Spinal cord (tissue), 10 donors: ENCODE measurements at places on chromosomes 4 and X. TPM values are rescaled to one million over a fixed set of nuclear protein-coding genes. Genes with fewer than 3 reads are reported as not detected.

DNA sequence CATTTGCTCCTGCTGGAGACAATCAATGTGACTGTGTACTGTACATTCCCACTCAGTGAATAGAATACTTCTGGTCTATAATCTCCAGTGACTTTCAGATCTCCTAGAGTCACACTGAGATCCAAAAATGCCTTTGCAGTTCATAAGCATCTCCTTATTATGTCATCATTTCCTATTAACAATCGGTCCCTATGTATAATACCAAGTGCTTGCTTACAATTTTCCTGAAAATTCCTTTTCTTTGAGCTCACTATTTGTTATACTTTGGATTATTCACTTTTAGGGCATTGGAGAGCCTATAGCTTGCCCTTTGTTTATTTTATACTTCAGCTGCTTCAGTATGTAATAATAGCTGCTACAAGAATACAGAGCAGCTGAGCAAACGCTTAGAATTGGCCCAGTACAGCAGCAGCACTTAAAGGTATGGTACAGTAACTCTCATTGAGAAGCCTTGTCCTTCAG, 313.0 kb downstream of the DCTD start:
- DNase-seq, result no peak

GRCh38 chrX:115177932-115178331, 11.3 kb upstream of the RBMXL3 start:
- no peak for DNase-seq

- DNase-seq, result no peak
Observed at GRCh38 chrX:311156-312129, 7.2 kb downstream of the GTPBP6 start.

DNA sequence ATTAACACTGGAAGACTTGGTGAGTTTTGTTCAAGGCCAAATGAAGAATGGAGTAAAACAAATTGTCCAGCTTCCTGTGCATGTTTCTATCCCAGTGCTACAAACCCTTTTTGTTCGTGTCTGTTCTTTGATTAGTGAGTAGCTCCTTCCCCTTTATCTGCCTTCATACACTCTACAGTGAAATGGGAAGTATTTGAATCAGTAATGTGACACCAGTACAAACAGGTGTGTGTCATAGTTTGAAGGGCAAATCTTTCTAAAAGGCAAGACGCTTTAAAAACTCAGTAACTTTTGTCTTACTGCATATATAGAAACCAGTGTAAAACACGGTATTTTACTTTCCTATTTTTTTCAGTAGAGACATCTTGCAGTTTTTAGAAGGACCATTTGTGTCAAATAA, 5.9 kb downstream of the ARHGEF38 start:
- DNase-seq, result no peak

Gene CNGA1
- 0.61 TPM for total RNA-seq

Gene IQCM
- not detected for total RNA-seq

DNA sequence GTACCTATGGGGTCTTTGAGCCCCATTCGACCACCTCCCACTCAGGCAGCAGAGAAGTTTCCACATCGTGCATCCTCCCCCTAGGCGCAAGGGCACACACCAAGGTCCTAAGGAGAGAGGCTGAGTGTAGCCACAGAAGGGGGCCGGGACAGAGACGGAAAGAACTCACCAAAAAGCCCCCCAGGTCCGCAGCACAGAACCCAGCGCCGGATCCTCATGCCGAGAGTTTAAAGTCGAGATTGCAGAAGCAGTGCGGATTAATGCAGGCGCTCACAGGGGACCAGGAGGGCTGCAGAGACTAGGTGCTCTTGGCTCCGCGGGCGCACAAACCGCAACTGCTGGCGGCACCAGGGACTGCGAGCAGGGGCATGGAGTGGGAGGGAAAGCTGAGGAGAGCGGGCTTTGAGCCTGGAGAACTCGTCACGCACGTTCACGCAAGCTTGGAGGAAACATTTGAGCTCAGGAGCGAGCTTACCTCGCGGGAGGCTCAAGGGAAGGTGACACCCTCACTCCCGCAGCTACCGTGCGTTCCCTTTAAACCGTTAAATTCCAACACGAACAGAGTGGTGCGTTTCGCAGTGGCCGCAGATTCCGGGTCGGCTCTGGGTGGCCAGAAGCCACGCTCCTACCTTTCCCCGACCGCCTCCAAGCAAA, 8.5 kb downstream of the NKX3-2 start:
- no peak for DNase-seq

DNA sequence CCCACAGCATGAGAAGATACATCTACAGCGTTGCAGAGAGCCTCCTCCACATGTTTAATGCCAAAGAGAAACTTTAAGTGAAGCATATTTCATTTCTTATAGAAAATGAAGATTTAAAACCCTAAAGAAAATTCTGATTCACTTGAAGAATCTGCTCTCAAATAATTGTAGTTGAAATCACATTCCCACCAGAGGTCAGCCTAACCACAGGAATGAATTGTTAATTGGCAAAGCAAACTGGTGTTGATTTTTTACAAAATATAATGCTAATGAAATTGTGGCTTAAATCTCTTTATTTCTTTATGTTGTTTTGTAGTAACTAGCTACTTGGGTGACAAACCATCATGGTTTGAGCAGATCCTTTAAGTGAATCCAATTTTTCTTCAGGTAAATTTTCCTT, 31.1 kb upstream of the WDR17 start:
- DNase-seq, result peak; percentile 42

Gene ABCD1
- total RNA-seq, result 7.7 TPM

Gene HTN1
- not detected for total RNA-seq

DNA sequence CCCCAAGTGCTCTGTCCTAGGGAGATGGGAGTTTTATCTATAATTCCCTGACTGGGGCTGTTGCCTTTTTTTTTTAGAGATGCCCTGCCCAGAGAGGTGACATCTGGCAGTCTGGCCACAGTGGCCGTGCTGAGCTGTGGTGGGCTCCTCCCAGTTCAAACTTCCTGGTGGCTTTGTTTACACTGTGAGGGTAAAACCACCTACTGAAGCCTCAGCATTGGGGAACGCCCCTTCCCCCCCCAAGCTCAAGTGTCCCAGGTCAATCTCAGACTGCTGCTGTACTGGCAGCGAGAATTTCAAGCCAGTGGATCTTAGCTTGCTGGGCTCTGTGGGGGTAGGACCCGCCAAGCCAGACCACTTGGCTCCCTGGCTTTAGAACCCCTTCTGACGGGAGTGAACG, 38.3 kb upstream of the CBLL2 start:
- no peak for DNase-seq

DNA sequence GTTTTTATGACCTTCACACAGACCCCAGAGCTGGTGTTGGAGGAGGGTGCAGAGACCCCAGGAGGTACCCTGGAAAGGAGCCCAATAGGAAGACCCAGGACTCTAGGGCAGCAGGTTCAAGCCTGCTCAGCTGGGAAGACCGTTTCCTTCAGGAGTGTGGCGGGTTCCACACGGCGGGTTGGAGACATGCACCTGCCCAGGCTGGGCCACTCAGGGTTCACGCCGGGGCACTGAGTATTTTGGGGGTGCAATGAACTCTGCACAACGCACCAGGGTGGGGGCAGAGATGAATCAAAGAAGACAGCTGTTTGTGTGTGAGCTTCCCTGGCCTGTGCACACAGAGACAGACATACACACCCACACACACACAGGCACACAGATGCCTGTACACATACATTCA, 52.5 kb upstream of the PPP2R3B start:
- DNase-seq, result no peak

GRCh38 chr4:56995525-56995924, 16.8 kb downstream of the POLR2B start:
- DNase-seq, result peak; percentile 85

- DNase-seq, result no peak
Observed at GRCh38 chrX:7372825-7373525, 225.0 kb upstream of the PUDP start.

GRCh38 chr4:187135878-187136277, 412.2 kb upstream of the FAT1 start:
- no peak for DNase-seq

GRCh38 chr4:185082561-185082960, 60.5 kb upstream of the SLC25A4 start:
- DNase-seq, result no peak

DNA sequence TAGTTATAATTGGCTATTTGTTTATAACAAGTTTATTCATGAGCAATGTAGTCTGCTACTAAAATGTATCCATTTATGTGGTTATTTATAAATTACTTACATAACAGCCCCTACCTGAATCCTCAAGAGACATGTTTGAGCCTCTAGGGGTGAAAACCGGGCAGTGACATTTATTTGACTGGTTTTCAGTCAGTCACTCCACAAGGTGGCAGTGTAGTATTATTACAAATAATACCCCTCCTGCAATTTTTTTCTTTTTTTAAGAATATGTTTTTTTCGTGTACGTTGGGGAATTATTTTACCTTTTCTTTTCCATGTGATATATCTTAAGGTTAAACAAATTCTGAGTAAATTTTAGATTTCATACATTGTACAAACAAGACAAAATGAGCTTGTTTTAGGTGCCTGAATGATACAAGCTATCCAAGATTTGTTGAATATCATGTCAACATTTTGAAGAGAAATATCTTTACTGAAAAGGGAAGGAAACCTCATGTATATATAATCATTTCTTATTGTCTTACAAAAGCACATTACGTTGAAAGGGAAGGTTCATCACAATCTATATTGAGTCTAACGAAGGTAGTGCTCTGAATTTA, 598.7 kb upstream of the TECRL start:
- no peak for DNase-seq

GRCh38 chrX:109049416-109049815, 313.1 kb upstream of the IRS4 start:
- DNase-seq, result no peak

Gene BEX4
- total RNA-seq, result 92.5 TPM

DNA sequence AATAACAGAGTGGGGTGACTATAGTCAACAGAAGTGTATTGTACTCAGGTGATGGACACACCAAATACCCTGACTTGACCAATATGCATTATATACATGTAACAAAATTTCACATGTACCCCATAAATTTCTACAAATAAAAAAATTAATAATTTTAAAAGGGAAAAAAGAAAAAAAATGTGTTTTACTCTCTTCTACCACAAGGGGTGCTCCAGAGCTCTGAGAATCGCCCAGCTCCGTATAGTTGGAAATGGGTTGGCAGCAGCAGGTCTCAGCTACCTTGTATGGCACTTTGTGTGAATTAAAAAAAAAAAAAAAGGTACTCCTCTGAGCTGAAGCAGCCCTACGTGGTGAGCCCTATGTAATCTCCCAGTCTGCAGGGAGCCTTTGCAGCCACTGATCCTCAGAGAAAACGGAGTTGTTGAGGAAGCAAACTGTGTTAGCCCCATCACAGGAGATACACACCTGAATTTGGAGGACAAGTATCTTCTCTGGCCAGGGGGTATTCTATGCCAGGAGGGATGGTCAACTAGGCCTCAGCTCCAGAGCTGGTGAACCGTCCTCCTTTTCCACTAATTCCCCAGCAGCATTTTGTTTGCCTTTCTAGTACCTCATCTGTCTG, 17.2 kb upstream of the POLA1 start:
- DNase-seq, result no peak

GRCh38 chrX:84339507-84340364, 151.7 kb upstream of the RPS6KA6 start:
- no peak for DNase-seq

- DNase-seq, result no peak
Observed at GRCh38 chr4:85873566-85873965, 398.6 kb downstream of the ARHGAP24 start.

- no peak for DNase-seq
Observed at GRCh38 chrX:32448320-32448719, 763.0 kb downstream of the DMD start.

- DNase-seq, result no peak
Observed at GRCh38 chr4:183266371-183266770, 53.7 kb downstream of the CLDN22 start.

GRCh38 chr4:182449930-182450439, 206.8 kb downstream of the TENM3 start:
- DNase-seq, result no peak

GRCh38 chrX:21840193-21840545, 752 bp downstream of the MBTPS2 start:
- DNase-seq, result no peak

Gene ARSJ
- total RNA-seq, result 2.1 TPM

DNA sequence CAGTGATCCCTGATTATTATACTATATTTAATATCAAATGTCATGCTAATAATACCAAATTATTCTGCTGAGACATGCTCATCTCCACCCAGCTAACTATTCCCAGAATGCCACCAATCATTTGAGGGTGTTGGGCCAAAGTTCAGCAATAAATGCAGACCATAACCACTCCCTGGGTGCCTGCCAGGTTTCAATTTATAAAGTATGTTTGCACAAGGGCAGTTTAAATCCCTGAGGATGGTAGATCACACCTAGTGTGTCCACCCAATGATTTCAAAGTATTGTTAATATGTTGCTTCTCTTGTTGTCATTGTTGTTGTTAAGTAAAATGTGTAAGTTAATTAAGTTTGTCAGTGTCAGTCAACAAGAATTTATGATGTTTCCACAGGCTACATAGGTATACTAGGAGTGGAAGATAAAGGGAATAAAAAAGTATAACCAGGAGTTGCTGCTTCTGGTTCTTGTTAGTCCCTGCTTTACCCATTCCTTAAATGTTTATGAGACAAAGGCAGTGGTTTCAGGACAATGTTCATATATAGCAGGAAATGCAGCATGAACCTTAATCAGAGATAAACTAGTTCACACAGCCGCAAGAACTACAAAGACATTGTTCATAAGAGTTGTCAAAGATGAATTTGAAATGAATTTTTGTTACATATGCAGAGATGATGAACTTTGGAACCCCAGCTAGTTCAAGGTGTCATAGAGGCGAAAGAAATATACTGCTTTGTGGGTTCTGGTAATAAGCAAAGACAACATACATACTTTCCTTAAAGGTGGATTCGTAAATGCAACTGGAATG, 25.5 kb downstream of the HPGD start:
- no peak for DNase-seq

DNA sequence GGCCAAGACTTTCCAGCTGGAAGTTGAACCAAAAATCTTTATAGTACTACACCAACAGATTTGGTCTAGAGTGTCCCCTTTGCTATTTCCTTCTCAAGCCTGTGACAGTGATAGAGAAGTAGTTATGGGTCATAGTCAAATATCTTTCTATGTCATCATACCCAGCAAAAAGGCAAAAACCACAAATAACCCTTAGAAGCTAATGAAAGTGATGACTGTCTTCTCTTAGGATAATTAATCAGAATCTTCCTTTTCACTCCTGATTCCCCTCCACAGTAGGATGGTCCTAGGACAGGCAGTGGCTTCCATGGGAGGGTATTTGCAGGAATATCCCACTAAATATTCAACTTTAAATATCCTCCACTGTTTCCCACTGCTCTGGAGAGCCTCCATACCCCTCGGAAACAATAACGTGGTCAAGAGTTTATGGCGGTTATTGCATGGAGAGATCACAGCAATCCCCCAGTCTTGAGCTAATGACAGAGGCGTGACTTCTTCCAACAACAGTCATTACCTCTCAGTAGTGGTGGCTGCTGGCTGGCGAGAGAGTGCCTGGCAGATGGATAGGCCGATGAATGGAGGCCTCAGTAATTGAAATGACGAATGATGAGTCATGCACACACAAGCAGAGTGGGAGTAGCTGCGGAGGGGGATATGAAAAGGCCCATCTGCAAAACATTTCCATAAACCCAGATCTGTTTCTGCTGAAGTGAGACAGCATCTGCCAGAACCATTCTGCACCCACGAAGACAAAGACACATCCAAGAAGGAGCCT, 154.9 kb downstream of the STK32B start:
- DNase-seq, result no peak
